GM23338 (cell line): ENCODE measurements at places on chromosomes 6 and 20. TPM values are rescaled to one million over a fixed set of nuclear protein-coding genes. Genes with fewer than 3 reads are reported as not detected.

DNA sequence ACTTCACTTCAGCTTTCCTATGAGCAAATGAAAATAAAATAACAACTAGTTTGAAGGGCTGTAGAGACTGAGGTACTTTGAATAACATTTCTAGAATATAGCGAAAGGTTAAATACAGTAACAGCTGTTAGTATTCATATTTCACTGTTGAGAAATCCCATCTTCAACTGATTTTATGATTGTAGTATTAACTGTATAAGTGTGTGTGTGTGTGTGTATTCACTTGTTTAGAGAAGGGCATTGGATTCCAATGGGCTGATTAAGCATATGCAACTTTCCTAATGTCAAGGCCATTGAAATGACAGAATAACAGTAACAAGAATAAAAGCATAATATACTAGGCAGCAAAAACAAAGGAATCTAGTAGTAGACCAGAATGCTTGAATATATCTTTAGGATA lies 957.5 kb upstream of the EPHA7 start:
- H3K4me1 ChIP-seq = no peaks in the 10 kb centered on the region
- no peak for DNase-seq
- H3K27ac ChIP-seq = no peak overlapping the region
- no peaks in the 10 kb centered on the region for H3K27me3 ChIP-seq

The COX4I2 gene
- total RNA-seq = not detected in 2 replicates

- DNase-seq = no peak
- H3K27me3 ChIP-seq = no peaks in the 10 kb centered on the region
- peaks cover 18% of the 10 kb centered on the region for H3K4me1 ChIP-seq
- peaks cover 34% of the 10 kb centered on the region; the same call in 1 of the 2 replicates for H3K36me3 ChIP-seq
- no peak overlapping the region for H3K4me3 ChIP-seq
- peak overlapping the region; percentile 75 for H3K27ac ChIP-seq
Measured at GRCh38 chr6:159759645-159760044, 2.2 kb upstream of the ACAT2 start.

The SMOC2 gene
- total RNA-seq = 5.1 and 6.5 TPM in 2 replicates

The ZSCAN23 gene
- 3.1 and 7.8 TPM in 2 replicates for total RNA-seq

- peak overlapping the region; percentile 92 for H3K4me3 ChIP-seq
- DNase-seq = peak; percentile 98
Measured at GRCh38 chr6:30885999-30886896, 1.9 kb downstream of the DDR1 start.

- no peak for DNase-seq
- H3K27me3 ChIP-seq = no peaks in the 10 kb centered on the region
- no peaks in the 10 kb centered on the region for H3K36me3 ChIP-seq
- no peaks in the 10 kb centered on the region for H3K4me1 ChIP-seq
- no peak overlapping the region for H3K4me3 ChIP-seq
Measured at GRCh38 chr6:160735523-160735922, 33.5 kb downstream of the PLG start.

GRCh38 chr20:61354001-61354390 lies 101.9 kb downstream of the CDH4 start:
- no peak overlapping the region for H3K27ac ChIP-seq
- no peaks in the 10 kb centered on the region for H3K27me3 ChIP-seq
- no peaks in the 10 kb centered on the region for H3K36me3 ChIP-seq
- DNase-seq = no peak
